Stimulated activated CD4-positive, alpha-beta T cell treated with anti-CD3 and anti-CD28 coated beads, Interleukin-2, amount 100 ng/mL, for 48 hours (primary cell): ENCODE measurements at places on chromosomes 2 and 18.

DNA sequence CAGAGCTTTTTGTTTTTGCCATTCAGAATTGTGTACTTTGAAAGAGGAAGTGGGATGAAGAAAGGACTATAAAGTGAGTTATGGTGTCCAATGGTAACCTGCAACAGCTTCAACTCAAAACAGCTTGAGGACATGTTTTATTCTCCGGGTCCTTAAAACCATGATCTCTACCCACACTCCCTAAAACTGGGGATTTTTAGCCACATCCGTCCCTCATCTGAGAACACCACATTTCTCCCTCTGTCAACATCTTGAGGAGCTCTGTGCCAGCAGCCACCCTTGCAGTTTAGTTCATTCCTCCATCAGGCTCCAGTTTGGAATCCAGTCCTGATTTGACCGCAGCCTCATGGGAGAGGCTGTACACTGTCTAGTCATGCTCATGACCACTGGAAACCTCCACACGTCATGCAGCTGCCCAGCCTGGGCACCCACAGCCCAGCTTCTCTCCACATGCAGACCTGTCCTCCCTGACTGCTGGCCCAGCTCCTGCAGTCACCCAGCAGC is 62.6 kb downstream of the C18orf63 start:
- no peak for DNase-seq

- DNase-seq, result no peak
Measured at GRCh38 chr18:49768051-49768391, 45.3 kb downstream of the ACAA2 start.

DNA sequence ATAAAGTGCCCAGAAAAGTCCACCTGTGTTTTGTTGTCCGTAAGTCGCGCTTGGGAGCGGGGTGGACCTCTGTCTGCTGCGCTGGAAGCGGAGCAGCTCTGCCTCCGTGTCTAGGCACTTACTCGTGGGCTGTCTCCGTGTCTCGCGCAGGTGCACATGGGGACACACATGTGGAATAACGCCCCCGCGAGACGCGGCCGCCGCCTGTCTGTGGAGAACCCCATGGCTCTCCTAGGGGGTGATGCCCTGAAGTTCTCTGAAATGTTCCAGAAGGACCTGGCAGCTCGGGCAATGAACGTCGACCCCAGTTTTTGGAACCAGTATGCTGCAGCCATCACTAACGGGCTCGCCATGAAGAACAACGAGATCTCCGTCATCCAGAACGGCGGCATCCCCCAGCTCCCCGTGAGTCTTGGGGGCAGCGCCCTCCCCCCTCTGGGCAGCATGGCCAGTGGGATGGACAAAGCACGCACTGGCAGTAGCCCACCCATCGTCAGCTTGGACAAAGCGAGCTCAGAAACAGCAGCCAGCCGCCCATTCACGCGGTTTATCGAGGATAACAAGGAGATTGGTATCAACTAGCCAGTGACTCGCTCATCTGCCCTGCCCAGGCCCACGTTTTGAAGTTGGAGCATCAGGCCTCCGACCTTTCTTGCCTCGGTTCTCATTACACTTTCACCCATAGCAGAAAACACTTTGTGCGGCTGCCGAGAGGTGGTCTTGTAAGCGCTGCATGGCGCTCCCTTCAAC is 17.3 kb downstream of the SALL3 start:
- DNase-seq, result no peak

GRCh38 chr2:45626387-45627221 is 15.5 kb upstream of the SRBD1 start:
- DNase-seq, result no peak

- no peak for DNase-seq
Measured at GRCh38 chr2:134505446-134505845, 213.4 kb downstream of the TMEM163 start.

DNA sequence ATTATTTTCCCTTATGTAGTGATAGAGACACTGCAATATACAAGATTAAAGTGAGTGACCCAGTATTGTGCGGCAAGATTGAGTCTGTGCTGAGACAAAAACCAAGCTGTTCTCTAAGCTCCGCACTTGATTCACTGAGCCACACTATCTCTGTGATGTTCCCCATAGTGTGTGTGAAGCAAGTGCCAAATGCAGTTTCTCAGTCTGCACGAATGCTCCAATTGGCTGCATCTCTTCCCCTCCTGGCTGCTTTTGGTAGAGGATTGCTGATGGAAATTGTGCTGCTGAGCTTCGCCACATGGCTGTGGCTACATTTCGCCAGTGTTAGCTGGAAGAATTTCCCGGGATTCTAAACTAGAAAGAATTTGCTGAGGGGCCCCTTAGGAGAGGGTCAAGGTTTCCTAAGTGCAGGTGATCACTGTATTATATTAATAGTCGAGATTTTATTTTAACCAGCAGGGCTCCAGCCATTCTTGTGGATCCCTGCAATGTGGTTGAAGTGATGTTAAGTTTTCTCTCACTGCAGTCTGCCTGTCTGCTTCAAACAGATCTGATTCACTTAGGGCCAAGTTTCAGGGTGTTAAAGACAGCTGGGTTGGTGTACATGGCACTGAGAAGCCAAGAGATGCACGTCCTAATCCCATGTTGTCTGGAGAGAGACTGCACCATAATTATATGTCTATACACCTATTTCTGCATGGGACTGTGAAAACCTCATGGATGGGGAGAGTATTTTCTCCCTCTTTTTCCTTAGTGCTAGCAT is 317.2 kb downstream of the DCC start:
- DNase-seq, result no peak
